ENCODE measurements at places on chromosomes 12 and 14. TPM values are rescaled to one million over a fixed set of nuclear protein-coding genes. Genes with fewer than 3 reads are reported as not detected.

The LUM gene
- total RNA-seq: 14.2 TPM

The AHNAK2 gene
- 367 TPM for total RNA-seq

The MYO1H gene
- total RNA-seq: not detected

The SLC22A17 gene
- total RNA-seq: 0.90 TPM

The PTPN6 gene
- 12.4 TPM for total RNA-seq

The DHH gene
- total RNA-seq: not detected

The LRIG3 gene
- total RNA-seq: 30.6 TPM

The SDR9C7 gene
- 4.9 TPM for total RNA-seq

The MYH6 gene
- total RNA-seq: not detected

The EIF5 gene
- total RNA-seq: 180 TPM

The PPP1CC gene
- total RNA-seq: 42.8 TPM

Data from bronchial epithelial cell (primary cell).